Activated CD4-positive, alpha-beta T cell treated with anti-CD3 and anti-CD28 coated beads for 24 hours (primary cell): ENCODE measurements at places on chromosomes 2 and 18.

- no peak for DNase-seq
Observed at GRCh38 chr2:99317161-99317872, 16.3 kb upstream of the LYG1 start.

- DNase-seq, result no peak
Observed at GRCh38 chr2:33529771-33530481, 53.5 kb downstream of the RASGRP3 start.

- DNase-seq, result no peak
Observed at GRCh38 chr18:45437366-45437765, 177.9 kb upstream of the SLC14A2 start.

GRCh38 chr2:217816396-217816869 is 186.4 kb downstream of the TNS1 start:
- no peak for DNase-seq

DNA sequence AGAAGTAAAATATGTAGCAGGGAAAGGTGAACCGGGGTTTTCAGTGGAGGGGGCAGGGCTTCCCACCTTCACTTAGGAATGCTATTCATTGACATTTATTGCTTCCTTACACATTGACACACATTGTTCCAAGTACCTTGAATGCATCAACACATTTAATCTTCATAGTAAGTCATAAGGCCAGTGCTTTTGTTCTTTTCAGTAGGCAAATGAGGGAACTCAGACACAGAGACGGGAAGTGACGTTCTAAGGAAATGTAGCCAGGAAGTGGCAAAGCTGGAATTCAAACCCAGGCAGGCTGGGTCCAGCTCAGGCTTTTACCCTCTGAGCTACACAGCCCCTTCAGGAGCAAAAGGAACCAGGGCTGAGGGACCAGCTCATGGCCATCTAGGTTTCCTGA is 20.7 kb downstream of the BMP10 start:
- no peak for DNase-seq

GRCh38 chr2:126413079-126413478 is 242.9 kb upstream of the GYPC start:
- DNase-seq, result no peak

- DNase-seq, result no peak
Observed at GRCh38 chr18:77571743-77572142, 322.1 kb downstream of the GALR1 start.

DNA sequence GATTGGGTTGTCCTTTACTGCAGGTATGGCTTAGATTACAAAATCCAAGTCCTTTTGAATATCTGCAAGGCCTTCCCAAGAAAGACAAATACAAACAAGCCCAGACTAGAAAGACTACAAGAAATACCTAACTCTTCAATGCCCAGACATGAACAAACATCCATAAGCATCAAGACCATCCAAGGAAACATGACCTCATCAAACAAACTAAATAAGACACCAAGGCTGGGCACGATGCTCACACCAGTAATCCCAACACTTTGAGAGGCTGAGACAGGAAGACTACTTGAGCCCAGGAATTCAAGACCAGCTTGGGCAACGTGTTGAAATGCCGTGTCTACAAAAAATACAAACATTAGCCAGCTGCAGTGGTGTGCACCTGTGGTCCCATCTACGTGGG is 31.7 kb downstream of the MAP4K3 start:
- DNase-seq, result no peak

- DNase-seq, result no peak
Observed at GRCh38 chr18:45324495-45325113, 290.7 kb upstream of the SLC14A2 start.

DNA sequence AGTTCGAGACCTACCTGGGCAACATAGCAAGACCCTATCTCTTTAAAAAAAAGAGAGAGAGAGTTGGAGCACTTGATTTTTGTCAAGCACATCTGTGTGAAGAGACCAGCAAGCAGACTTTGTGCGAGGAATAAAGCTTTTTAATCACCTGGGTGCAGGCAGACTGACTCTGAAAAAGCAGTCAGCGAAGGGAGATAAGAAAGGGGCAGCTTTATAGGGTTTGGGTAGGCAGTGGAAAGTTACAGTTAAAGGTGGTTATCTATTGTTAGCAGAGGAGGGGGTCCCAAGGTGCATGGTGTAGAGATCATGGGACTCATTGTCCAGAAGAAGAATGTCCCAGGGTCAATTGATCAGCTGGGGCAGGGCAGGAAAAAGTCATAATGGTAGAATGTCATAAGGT is 34.4 kb downstream of the NCL start:
- no peak for DNase-seq

DNA sequence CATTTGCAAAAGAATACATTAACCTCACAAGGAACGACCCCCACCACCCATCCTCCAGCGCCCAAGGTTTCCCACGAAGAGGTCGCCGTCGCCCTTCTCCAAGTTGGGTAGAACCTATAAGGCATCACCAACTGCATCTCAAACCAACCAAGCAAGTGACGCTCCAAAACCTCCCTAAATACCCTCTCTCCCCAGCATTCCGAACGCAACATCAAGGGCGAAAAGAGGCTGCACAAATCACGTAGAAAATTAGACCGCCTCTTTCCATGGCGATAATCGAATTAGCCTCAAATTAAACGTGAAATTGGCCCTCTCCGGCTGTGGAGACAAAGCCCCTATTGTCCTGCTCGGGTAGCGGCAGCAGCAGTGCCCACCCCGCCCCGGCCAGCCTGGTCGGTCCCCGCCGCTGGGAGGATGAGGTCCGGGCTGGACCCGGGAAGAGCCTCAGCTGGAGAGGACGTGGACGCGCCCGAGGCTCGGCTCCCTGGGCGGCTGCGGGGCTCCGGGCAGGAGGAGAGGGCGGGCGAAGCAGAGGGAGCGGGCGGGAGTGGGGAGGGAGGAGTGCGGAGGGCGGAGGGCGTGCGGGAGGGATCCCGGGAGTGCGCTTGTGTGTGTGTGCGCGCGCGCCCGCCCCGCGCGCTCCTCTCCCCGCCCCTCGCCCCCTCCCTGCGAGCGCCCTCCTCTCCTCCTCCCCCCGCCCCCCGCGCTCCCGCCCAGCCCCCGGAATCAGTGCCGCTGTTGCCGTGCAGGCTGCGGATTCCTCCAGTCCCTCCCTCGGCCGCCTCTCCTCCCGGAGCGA is at the start of gene SPTBN1:
Gene SPTBN1 (plus strand): TSS at position 765 of the 799 bp plus-strand sequence. CDS start 70,092 bp downstream, outside the sequence.
- DNase-seq, result no peak

DNA sequence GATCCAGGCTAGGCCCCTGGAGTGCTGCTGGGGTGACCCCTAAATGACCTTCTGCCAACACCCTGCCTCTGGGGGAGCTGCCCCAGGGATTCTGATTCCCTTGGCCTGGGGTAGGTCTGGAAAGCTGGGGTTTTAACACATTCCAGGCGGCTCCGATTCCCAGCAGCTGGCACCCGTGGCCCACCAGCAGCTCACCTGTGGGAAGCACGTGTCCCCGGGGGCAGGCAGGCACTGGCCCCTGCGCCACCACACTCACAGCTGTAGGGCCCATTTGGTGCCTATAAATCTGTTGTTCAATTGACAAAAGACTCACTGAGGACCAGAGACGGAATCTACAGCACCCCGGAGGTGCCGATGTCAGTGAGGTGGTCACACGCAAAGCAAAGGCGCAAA is 4.1 kb upstream of the KLHL30 start:
- DNase-seq, result no peak

GRCh38 chr2:127416506-127417001 is 1.7 kb upstream of the PROC start:
- DNase-seq, result no peak

- peak; percentile 7 for DNase-seq
Observed at GRCh38 chr2:88247531-88247930, 77.4 kb downstream of the THNSL2 start.

- peak; percentile 17 for DNase-seq
Observed at GRCh38 chr2:45610281-45611019, 617 bp downstream of the SRBD1 start.

DNA sequence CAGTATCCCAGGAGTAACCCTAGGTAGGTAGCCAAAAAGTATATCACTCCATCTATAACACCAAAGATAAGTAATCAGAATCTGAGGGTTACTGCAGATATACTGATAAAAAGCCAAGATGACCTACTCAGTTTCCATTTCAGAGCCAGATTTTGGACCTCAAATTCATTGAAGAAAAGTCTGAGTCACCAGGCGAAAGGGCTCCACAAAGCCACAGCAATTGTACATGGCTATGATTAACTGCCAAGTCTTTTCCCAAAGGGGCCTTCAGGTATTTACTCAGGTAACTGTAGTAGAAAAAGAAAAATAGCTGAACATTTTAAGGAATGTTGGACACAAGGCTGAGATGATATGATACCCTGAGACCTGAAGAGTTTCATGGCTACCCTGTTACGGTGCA is 75.6 kb upstream of the KCNH7 start:
- DNase-seq, result no peak

DNA sequence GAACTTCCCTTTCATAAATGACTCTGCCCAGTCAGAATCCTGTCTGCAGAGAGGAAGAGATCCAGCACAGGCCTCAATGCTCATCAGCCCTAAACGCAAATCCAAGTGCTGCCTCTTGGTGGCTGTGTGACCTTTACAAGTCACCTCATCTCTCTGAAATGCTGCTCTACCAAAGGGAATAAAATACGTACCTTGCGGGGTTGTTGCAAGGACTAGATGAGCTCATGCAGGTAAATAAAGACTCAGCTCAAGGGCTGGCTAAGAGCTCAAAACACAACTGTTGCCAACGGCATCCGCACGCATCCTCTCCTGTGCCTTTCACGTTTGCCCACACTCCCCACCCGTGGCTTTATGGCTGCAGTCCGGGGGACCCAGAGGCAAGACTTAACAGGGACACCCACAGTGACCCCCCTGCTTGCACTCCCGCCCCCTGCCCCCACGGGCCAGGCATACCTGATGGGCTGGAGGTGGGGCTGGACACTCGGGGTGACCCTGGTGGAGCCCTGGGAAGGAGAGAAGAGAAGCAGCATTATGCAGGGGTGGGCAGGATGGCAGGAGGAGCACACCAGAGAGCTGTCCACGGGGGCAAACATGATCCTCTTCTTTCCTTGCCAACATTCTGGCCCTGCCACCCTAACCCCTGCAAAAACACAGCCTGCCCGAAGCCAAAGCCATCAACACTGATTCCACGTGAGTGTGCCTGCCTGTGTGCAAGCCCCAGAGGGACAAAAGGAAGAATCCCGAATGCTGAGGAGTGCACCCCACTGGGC is 102.6 kb downstream of the TNS1 start:
- DNase-seq, result no peak

DNA sequence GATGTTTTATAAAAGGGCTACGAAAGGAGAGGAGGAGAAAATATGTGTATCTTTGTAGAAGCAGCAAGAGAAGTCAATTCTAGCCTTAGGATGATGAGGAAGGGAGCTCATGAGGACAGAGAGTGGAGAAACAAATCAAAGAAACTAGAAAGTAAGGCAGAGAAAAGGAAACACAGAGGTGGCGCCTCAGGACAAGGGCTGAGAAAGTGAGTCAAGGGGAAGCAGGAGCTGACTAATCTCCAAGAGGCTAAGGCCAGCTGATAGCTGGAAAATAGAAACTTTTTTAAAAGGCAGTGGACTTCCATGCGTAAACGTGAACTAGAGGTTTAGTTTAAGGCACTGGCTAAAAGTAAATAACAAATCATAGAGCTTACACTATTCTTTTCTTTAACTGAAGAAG is 173.3 kb downstream of the ANKRD44 start:
- no peak for DNase-seq

GRCh38 chr2:152781175-152781574 is 62.8 kb downstream of the ARL6IP6 start:
- no peak for DNase-seq

DNA sequence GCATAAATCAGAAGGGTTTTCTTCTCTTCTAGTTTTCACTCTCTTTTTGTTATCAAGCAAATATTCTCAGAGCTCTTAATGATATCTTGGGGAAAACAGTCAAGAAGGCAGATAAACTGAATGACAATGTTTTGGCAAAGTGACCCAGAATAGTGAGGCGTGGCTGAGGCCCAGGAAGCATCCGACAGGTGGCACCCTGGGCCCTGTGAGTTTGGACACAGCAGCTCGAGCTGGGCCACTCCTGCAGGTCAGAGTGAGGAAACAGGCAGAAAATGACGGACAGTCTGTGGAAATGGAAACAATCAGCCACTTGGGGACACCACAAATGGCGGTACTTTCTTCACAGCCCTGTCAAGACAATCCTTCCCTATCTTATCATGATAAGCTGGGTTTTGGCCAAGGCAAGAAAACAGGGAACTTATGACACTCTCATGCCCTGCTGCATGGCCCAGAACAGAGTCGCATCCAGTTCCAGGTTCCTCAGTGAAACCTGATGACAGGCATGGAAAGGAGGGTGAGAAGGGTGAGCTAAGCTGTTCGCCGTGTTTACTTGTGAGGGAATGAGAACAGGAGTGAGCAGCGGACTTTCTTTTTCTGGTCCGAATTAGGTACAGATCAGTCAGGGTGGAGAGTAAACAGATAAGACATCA is 32.1 kb downstream of the MRPL44 start:
- DNase-seq, result no peak

DNA sequence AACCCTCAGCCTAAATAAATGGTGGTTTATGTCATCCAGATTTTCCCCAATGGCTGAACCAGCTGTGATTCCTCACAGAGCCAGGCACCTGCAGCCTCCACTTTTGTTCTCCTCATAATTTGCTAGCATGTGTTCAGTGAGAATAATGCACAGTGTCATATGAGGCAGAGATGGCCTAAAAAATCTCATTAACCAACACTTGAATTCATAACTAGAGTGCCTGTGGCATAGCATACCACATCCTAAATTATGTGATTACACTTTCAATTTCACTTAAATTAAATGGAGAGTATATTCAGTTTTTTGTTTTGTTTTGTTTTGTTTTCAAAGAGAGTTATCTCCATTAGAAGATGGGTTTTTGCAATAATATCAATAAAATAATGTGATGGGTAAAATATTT is 488.0 kb downstream of the CBLN2 start:
- DNase-seq, result no peak
